ENCODE measurements at places on chromosomes 4 and X.

- no peak for DNase-seq
Measured at GRCh38 chr4:189202869-189203271, 737.8 kb upstream of the FRG1 start.

GRCh38 chr4:147430111-147430510, 50.8 kb upstream of the EDNRA start:
- no peak for DNase-seq

DNA sequence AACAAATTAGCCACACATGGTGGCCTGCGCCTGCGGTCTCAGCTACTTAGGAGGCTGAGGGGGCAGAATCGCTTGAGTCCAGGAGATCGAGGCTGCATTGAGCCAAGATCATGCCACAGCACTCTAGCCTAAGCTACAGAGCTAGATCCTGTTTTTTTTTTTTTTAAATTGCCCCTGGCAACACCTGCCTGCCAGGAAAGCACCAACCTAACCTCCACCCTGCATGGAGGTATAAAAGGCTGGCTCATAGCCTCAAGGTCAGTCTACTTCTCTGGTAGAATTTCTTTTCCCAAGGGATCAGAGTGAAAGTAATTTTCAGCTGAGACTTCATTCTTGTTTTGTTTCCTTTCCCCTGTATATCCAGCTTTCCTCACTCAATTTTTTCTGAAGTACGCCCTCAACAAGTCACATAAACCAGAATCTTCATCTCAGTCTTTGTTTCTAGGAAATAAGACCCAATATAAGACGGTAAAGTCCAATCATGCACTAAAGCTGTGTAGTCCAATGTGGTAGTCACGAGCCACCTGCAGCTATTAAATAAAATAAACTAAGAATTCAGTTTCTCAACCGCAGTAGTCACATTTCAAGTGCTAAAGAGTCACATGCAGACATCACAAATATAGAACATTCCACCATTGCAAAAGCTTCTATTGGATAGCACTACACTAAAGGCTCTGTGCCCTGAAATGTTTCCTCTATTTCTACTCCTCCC, 113.3 kb downstream of the HPGD start:
- no peak for DNase-seq

GRCh38 chr4:185778307-185778706, 33.7 kb downstream of the SORBS2 start:
- DNase-seq = no peak

- DNase-seq = no peak
Measured at GRCh38 chr4:105088110-105088879, 58.4 kb upstream of the TET2 start.

GRCh38 chr4:146256328-146256727, 42.0 kb downstream of the REELD1 start:
- DNase-seq = peak; percentile 46

Data from COR-L47 (cell line).